ENCODE measurements at places on chromosomes 5 and 9. TPM values are rescaled to one million over a fixed set of nuclear protein-coding genes. Genes with fewer than 3 reads are reported as not detected.
A peak's percentile ranks its signal among the peaks of the same experiment; 100 is the strongest.

DNA sequence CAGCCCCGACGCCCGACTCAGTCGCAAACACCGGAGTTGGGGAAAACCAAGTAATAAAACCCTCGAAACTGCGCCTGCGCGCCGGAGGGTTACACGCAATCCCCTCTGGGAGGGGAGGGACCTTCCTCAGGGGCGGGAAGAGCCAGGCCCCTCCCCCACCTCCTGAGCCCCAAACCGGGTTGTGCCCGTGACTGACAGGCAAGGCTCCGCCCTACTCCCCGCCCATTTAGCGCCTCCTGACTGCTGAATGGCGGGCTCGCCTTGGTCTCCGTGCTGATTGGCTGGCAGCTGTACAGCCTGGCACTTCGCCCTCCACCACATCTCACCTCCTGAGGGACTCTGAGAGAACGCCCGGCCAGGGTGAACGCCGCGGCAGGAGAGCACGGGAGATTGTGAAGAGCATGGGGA lies at the start of gene PRDM9:
Gene PRDM9 (plus strand): TSS at position 332 of the 408 bp plus-strand sequence. CDS start 1,425 bp downstream, outside the sequence.
- ATAC-seq = peak; percentile 28

- peak; percentile 88 for ATAC-seq
Observed at GRCh38 chr5:153476767-153477166, 13.7 kb upstream of the GRIA1 start.

- ATAC-seq = no peak
Observed at GRCh38 chr5:169095410-169095960, 205.5 kb downstream of the SLIT3 start.

GRCh38 chr9:136358888-136359287 lies 4.7 kb downstream of the DNLZ start:
- ATAC-seq = no peak

GRCh38 chr5:135203593-135204036 lies 169.6 kb upstream of the PITX1 start:
- ATAC-seq = peak; percentile 69

- no peak for ATAC-seq
Observed at GRCh38 chr5:149048811-149049210, 14.1 kb downstream of the SH3TC2 start.

DNA sequence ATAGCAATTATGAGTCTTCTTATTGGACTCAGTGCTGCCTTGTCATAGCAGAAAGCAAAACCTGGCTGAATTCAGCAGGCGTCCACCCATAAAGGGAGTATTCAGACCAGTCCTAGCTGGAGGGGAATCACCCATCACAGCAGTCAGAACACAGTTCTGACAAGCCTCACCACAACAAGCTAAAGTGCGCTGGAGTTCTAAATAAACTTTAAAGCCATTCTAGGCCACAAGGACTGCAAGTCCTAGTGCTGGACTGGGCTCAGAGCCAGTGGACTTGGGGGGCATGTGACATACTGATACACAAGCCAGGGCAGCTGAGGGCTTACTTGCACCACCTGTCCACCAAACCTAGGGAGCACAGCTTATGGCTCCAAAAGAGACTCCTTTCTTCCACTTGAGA lies 115.3 kb upstream of the PCSK5 start:
- ATAC-seq = no peak

DNA sequence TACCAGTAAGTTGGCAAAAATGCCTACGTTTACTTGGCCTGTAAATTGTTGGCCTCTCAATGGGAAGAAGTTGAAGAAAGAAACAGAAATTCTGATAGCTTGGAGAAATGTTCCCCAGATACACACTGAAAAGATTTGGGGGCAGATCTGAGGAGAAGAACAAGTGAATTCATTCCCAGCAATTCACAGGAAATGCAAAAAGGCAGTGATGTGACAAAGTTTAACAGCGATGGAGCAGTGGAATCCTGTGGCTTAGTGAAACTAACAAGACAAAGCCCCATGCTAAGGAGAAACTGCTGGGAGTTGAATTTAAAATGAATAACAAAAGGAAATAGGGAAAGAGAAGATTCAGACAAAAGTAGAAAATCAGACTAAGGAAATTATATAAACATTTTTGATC lies 213.2 kb upstream of the EDIL3 start:
- ATAC-seq = no peak

DNA sequence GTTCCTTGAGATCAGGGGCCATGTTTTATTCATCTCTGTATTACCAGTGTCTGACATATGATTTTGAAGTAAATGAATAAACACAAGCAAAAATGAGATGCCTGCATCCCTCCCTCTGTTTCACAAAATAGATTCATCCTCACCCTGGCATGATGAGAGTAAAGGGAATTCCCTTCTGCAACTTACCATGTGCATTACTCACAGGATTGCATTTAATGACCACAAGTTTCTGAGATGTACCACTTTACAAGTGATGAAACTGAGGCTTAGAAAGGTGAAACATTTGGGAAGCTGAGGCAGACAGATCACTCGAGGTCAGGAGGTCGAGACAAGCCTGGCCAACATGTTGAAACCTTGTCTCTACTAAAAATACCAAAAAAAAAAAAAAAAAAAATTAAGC lies 74.2 kb upstream of the TNFSF8 start:
- no peak for ATAC-seq

GRCh38 chr9:134838651-134839454 lies 41.8 kb upstream of the FCN2 start:
- no peak for ATAC-seq

DNA sequence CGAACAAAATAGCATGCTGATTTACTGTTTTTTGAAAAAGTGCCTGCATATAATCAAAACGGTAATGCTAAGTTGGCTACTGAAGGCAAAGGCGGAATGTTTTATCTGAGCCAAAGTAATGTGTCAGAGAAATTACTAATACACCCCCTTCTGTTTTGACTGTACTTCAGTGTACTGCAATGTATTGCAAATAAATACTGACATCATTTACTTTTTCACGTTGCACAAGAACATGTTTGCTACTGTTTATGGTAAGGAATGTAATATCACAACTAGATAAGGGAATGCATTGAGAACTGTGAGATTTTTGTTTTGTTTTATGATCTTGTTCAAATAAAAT lies 813 bp upstream of the AGTPBP1 start:
- no peak for ATAC-seq

GRCh38 chr9:1100945-1101344 lies 50.8 kb downstream of the DMRT2 start:
- ATAC-seq = peak; percentile 36

GRCh38 chr9:103245369-103245768 lies 250.2 kb downstream of the CYLC2 start:
- ATAC-seq = no peak

- no peak for ATAC-seq
Observed at GRCh38 chr5:141657937-141658545, 6.8 kb upstream of the FCHSD1 start.

Gene NUTM2F
- total RNA-seq = not detected

Gene SOX30
- not detected for total RNA-seq

Gene NDUFAF2
- 26.5 TPM for total RNA-seq

Gene CEL
- 2.4 TPM for total RNA-seq

Gene MARCHF11
- total RNA-seq = not detected

Gene ARSI
- total RNA-seq = 1.7 TPM

Gene NOL8
- 20.8 TPM for total RNA-seq
